ENCODE measurements at places on chromosomes 7 and 10.

- DNase-seq: no peak
Observed at GRCh38 chr7:2282185-2282751, 32.0 kb downstream of the SNX8 start.

- DNase-seq: no peak
Observed at GRCh38 chr7:28199021-28199510, 18.5 kb upstream of the JAZF1 start.

GRCh38 chr10:29266641-29267040 is 22.2 kb upstream of the LYZL1 start:
- peak; percentile 30 for DNase-seq

GRCh38 chr7:158061026-158061630 is 526.5 kb downstream of the PTPRN2 start:
- no peak for DNase-seq

GRCh38 chr7:74083928-74084721 is 521 bp downstream of the LIMK1 start:
- peak; percentile 62 for DNase-seq

- no peak for DNase-seq
Observed at GRCh38 chr10:53463539-53463938, 691.0 kb upstream of the MBL2 start.

GRCh38 chr10:114279901-114280644 is 41.0 kb downstream of the VWA2 start:
- DNase-seq: no peak

DNA sequence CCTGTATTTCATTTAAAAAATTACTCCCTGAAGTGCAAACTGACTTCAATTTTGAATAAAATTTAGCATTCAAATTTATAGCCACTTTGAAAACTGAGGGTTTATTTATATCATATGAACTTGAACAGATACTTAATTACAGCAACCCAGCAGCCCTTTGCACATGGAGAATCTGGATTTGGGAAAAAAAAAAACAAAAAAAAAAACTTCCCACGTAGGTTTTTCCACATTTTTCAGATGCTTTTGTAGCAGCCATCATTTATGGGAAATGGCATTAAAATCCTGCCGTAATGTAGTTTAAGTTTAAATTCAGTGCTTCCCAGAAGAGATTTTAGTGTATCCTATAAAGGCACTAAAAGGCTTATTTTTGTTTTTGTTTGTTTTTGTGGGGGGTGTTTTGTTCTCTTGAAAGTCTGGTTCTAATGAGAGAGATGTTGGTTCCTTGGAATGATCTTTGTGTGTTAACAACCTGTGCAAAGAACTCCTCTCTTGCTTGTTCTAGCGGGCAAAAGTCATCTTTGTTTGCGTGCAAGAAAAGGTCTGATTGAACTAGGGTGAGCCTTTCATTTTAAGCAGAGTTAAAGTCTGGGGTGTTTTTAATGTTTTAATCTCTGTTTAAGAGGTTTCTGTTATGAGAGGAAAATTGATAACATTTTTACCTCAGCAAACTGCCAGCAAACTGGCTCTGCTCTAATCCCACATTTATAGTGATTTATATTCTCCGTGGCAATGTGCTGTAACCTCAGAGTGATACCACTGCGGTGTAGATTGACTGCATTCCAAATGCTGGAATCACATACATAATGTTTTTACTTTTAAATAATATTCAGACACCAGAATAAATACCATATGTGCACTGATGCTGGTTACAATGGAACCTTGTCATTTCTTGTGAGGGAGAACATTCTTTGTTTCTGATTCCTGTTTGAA is 105.5 kb downstream of the WNT2 start:
- no peak for DNase-seq

DNA sequence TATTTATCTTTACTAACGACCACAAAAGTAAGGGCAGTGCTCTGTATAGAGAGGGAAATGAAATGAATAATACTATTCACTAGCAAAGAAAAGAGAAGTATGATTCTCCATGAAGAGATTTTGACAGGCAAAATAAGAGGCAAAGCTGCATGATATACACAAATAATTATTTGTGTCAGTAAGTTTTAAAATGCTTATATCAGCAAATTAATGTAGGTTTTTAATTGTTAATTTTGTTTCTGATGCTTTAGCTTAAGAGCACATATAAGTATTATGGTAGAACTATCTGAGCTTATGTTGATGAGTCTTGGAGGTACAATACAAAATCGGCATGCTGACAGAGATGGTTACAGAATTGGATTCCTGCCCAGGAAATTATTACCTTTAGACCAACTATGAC is 383.1 kb upstream of the VSTM2A start:
- DNase-seq: no peak

GRCh38 chr7:24885305-24885704 is 94.7 kb downstream of the OSBPL3 start:
- no peak for DNase-seq

GRCh38 chr10:117960345-117960935 is 86.3 kb downstream of the RAB11FIP2 start:
- DNase-seq: no peak

DNA sequence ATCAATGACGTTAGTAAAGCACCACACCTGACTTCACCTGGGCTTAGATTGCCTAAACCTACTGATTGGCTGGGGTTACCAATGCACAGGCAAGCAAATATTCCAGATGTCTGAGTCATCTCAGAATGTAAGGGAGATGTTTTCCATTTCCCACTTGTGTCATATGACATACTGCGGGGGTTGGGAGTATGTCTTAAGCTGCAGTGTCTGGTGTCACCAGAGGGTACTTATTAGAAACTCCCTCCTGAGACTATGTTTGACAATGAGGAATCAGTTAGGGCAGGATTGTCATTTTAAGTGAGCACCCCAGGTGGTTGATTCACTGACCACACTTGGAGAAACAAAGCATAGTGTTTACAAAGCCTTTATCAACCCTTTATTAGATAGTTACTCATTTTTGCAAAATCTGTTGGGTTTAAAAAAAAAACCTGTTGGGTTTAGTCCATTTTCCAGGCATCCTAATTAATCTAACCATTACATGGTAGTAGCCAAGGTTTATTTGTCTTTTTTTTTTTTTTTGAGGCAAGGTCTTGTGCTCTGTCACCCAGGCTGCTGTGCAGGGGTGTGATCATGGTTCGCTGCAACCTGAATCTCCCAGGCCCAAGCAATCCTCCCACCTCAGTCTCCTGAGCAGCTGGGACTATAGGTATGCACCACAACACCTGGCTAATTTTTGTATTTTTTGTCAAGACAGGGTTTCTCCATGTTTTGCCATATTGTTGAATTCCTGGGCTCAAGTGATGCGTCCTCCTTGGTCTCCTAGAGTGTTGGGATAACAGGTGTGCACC is 72.5 kb downstream of the CDK6 start:
- no peak for DNase-seq

GRCh38 chr10:8921568-8921967 is 867.1 kb downstream of the GATA3 start:
- no peak for DNase-seq

GRCh38 chr7:110685899-110686298 is 405.0 kb upstream of the LRRN3 start:
- no peak for DNase-seq

- DNase-seq: no peak
Observed at GRCh38 chr7:153433223-153433622, 619.0 kb upstream of the DPP6 start.

- DNase-seq: no peak
Observed at GRCh38 chr10:36736311-36736710, 389.1 kb upstream of the ANKRD30A start.

DNA sequence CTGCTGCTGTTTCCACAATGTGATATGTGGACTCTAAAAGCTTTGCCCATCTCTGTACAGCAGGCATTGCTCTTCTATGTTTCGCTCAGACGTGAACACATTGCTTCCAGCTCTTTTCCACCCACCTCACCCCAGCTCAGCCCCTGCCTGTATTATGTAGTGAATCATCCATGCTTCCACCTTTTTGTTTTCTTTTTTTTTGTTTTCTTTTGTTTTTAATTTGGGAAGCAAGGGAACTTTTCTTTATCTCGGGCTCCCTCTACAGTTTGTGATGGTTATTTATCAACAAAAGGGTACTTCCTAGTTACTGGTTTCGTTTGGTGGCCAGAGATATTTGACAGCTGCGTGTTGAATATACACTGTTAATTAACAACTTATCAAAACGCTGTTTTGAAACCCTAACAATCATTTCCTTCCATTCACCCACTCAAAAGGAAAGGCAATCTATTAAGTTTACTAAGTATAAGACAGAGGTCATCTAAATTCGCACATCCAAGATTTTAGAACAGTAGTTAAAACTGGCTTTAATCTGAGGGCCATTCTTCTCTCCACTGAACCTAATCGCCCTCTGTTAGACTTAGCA is 127.9 kb upstream of the STK17A start:
- no peak for DNase-seq

- DNase-seq: no peak
Observed at GRCh38 chr10:4136121-4136520, 351.1 kb upstream of the KLF6 start.

GRCh38 chr7:131909151-131909768 is 352.8 kb upstream of the PODXL start:
- DNase-seq: no peak

- DNase-seq: no peak
Observed at GRCh38 chr10:129171812-129172211, 295.2 kb upstream of the MGMT start.

GRCh38 chr10:30456266-30456665 is 22.3 kb downstream of the MAP3K8 start:
- no peak for DNase-seq

GRCh38 chr7:150405584-150406311 is 26.6 kb downstream of the ZNF775 start:
- no peak for DNase-seq

- DNase-seq: no peak
Observed at GRCh38 chr7:96729820-96730219, 20.2 kb upstream of the SEM1 start.

- DNase-seq: no peak
Observed at GRCh38 chr10:105187243-105187642, 546.2 kb downstream of the SORCS3 start.

GRCh38 chr10:107434201-107434600 is 269.7 kb upstream of the SORCS1 start:
- no peak for DNase-seq

DNA sequence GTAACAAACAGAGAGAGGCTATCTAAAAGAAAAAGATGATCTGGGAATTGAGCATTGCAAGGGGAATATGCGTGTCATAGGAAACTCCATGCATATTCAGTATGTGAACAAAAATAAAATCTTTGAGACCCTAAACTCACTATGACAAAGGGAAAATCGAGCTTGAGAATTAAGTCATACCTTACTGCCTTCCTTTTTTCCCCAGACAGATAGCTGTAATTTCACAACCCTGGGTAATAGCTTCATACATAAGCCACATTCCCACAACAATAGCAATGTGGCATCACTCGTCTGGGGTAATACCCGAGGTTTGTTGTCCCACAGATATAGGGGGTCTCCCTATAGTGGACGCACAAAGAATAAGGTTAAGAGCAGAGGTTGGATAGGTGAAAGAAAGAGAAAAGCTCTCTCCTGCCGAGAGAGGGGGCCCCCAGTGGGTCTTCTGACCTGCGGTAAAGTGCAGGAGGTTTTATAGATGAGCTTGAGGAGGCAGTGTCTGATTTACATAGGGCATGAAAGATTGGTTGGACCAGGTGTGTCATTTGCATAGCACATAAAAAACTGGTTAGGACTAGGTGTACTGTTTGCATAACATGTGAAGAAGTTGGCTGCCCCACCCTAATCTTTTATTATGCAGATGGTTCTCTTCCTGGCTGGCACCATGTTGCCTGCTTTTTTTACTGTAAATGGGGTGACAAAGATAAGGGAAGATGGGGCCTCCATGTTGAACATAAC is 11.6 kb downstream of the CYP3A43 start:
- no peak for DNase-seq

- no peak for DNase-seq
Observed at GRCh38 chr7:129845178-129845971, 107.4 kb downstream of the UBE2H start.

DNA sequence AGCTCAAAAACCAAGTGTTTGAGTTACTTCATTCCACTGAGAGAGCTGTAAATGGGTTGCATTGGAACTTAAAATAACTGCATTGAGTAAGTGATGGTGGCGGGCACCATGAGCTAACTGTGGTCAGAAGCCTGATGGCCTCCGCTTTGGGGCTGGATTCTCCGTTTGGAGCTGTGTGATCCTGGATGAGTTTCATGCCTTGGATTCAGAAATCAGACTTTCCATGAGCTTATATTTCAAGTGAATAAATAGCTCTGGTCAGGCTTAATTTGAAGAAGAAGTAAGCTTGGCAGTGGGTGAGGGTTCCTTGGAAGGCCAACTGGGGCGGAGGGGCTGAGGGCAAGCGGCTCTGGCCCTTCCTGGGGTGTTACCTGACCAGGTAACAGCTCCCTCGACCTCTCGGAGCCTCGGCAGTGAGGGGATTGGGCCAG is 5.6 kb downstream of the HTRA1 start:
- DNase-seq: peak; percentile 51

DNA sequence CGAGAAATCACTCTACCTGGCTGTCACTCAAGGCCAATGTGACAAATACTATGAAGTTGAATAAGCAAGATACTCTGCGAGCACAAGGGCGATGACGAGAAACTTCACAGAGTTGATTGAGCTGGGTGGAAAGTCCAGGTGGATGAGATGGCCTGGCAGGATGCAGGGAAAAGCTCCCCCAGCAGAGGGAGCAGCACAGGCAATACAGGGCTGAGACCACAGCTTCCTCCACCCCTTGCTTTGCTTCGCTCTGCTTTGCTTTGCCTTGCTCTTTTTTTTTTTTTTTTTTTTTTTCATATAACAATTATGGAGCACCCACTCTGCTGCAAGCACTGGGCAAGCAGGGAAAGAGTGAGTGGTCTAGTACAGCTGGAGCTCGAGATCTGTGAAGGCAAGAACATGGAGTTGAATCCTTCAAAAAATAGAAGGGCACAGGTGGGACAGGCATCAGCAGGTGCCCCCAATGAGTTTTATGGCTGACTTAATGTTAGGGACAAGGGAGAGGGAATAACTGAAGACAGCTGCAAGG is 88.3 kb downstream of the CABCOCO1 start:
- DNase-seq: peak; percentile 49

- peak; percentile 84 for DNase-seq
Observed at GRCh38 chr10:96448021-96448457, 65.7 kb downstream of the TLL2 start.

DNA sequence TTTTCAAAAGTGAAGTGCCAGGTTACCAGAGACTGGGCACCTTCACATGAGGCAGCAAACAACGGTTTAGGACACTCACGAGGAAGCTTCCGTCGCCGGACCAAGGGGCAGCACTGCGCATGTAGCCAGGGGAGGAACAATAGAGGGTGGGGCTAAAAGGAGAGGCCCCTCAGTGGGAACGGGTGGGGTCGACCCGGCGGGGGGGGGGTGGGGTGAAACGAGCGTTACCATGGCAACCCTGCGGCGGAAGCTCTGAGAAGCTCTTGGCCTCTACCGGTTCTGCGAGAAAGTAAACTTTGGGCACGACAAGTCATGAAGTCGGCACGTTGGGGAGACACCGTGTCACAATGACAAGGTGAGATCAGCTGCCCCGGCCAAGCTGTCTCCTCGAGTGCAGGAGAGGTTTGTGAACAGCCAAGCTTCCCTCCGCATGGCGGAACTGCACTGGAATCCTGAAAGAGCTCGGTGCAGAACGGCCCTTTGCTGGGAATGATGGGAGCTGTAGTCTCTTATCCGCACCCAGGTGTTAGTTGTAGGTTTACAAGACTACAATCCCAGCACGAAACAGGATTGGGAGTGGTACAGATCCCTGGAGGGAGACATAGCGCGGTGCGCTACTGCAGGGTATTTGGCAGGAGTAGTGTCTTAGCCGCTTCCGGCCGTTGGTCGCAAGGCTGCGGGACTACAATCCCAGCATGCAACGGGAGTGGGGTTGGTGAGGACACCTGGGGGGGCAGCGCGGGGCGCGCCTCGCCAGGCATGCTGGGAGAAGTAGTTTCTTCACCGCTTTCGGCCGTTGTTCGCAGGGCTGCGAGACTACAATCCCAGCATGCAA is 72.8 kb upstream of the ZNF722 start:
- DNase-seq: no peak
